ENCODE measurements at places on chromosomes 11 and 22. TPM values are rescaled to one million over a fixed set of nuclear protein-coding genes. Genes with fewer than 3 reads are reported as not detected.
A peak's percentile ranks its signal among the peaks of the same experiment; 100 is the strongest.

Gene FGF19
- 1.4 TPM for total RNA-seq

DNA sequence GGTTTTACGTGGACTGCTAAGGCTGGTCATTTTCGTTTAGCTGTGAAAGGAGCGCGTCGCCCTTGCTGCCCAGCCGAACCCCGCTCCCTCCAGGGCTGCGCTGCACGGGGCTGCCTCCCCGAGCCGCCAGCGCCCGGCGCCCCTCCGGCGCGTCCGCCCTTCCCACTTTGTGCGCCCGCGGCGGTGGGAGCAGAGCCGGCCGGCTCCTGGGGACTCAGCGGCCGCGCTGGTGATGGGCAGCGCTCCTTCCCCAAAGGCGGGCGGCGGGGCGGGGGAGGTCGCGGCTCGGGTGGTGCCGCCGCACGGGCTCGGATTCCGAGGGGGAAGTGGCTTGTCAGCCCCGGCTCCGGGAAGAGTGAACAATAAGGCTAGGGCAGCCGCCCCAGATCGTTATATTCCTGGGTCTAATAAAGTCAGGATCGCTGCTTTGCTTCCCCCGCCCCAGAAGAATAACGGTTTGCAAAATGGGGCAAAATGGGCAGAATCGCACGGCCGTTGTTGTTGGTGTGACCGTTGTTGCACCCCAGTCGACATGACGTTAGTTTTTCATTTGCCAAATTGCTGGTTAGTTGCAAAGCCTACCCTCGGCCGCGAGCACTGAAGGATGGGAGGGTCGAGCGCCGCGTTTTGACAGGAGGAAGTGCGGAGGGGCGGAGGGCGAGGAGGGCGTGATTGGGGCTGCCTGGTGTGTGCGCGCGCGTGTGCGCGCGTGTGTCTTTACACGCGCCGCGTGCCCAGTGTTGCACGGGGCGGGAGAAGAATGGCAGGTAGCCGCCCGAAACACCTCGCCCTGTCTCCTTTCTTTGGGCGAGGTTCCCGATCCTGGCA is 745 bp downstream of the NCAM1 start:
- peak; percentile 55 for DNase-seq

Gene LARGE2
- not detected for total RNA-seq

Gene SERHL2
- total RNA-seq, result not detected

DNA sequence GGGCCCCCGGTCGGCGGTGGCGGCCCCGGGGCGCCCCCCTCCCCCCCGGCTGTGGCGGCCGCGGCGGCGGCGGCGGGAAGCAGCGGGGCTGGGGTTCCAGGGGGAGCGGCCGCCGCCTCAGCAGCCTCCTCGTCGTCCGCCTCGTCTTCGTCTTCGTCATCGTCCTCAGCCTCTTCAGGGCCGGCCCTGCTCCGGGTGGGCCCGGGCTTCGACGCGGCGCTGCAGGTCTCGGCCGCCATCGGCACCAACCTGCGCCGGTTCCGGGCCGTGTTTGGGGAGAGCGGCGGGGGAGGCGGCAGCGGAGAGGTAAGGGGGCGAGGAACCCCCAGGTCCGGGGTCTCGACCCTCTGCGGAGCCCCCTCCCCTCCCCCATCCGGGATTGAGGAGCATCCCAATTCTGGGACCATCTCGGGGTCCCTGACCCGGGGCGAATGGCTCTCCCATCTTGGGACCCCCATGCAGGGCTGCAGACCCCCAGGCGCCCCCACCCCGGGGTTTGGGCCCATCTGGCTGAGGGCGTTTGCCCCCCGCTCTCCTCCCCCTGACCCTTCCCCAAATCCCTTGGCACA is 431 bp downstream of the KMT2A start:
- DNase-seq, result peak; percentile 34

DNA sequence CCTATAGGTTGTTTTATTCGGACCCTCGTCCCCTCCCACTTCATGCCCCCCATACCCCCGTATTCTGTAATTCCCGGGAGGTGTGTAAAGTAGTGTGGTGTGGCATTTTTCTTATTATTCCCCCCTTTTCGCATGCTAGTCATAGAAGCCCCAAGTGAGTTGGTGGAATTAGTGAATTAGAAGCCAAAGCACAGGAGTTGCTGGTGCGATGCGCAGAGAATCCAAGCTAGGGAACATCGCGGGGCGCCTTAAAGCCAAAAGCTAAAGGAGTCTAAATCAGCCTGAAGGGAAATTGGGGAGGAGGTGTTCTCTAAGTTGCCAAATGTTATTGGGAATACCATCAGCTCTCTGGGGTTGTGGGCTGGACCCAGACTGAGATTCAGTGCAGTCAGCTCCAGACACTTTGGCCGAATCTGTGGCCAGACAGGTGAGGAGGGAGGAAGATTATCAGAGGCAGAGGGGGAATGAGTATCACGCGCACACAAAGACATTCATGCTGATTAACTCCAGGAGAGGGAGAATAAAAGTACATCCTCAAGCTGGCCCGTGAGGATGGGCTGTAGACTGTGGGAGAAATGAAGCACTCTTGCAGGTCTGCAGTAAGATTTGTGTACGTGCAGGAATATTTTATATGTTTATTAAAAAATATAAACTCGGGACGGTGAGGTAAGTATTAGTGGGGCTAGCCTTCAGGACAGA is 102.8 kb upstream of the HSD17B12 start:
- DNase-seq, result no peak

GRCh38 chr11:77302752-77303151 is 1.3 kb upstream of the GDPD4 start:
- DNase-seq, result no peak

- DNase-seq, result no peak
Observed at GRCh38 chr11:12430351-12430750, 53.0 kb downstream of the PARVA start.

- DNase-seq, result no peak
Observed at GRCh38 chr22:46993633-46994032, 231.2 kb downstream of the TBC1D22A start.

Gene TSSK2
- total RNA-seq, result 1.4 TPM

GRCh38 chr11:79616392-79616851 is 175.6 kb upstream of the TENM4 start:
- DNase-seq, result no peak

Gene PTPN5
- total RNA-seq, result 4.8 TPM

Gene C1QTNF5
- 14.9 TPM for total RNA-seq

Gene YPEL4
- 3.4 TPM for total RNA-seq

All from umbilical cord (tissue), 2 donors.